CD4-positive, alpha-beta T cell treated with Interleukin-4 for 4 hours (primary cell): ENCODE measurements at places on chromosomes 13 and 19.

GRCh38 chr19:2331601-2332246, 3.2 kb downstream of the SPPL2B start:
- DNase-seq = no peak

DNA sequence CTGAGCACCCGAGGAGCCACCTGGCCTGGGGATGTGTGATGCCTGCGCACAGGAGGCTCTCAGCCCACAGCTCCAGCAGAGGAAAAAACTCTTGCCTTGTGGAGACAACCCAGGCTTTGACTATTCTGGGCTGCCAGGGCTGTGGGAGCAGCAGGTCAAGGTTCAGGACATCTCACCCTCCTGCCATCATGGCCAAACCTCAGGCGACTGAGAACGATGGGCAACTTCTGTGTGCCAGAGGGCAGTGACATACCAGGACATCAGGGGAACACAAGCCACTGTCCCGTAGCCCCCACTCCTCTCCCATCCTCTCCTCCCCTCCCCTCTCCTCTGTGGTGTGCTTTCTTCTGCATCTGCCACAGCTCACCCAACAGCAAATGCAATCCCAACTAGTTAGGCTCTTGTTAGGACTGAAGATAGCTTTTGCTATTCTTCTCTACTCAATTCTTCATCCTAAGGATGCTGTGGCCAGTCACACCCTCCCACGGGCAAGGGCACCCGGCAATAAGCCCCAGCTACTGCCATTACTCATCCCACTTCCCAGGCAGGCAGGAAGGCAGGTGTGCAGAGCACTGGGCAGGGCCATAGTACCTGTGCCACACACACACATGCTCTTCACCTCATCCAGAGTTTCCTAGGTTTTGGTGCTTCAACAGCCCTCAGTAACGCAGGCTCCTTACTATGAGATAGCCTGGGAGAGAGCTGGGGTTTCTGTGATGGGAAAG, 16.8 kb downstream of the ELL start:
- no peak for DNase-seq

DNA sequence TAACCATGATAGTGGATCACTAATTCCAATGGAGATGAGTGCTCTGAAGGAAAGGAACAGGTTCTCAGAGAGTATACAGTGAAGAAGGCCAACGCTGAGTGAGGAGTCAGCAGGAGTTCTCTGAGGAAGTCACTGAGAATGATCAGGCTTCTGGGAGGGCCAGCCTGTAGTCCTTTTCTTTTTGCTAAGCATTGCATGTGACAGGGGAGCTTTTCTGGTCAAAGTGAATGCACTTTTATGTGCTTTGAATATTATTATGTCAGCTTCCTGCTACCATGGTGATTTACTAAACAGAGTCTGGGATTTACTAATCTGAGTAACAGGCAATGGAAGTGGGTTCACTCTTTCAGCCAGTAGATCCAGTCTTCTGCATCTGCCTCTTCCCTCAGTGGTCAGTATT, 81.1 kb upstream of the SERP2 start:
- DNase-seq = no peak

DNA sequence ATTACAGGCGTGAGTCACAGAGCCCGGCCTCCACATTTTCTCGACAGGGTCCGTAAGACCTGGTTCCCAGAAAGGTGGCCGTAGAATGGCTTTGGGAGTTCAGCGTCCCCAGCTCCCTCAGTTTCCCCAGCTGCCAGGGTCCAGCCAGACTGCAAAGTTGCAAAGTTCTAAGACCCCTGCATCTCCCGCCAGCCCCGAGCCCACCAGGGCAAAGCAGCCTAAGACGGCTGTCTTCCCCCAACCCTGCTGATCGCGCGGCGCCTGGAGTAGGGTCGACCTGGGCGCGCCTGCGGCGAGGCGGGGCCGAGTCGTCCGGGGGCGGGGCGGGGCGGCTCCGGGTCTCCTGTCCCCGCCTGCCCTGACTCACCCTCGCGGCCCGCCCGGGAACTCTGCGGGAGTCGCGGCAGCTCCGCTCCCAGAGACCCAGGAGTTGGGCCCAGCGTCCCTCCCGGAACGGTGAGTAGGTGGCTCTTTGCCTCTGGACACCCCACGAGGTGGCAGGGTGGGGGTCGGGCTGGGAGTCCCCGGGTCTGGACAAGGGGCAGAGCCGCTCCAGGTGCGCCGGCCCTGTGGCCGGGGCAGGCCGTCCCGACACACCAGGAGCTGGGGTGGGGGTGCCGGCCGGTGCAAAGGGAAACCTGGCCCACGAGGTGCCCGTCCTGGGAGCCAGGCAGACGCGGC, at the start of gene LRRC8E:
LRRC8E (plus strand) TSS at position 366 of the 681 bp plus-strand sequence. CDS start 7,094 bp downstream, outside the sequence.
- DNase-seq = no peak

- DNase-seq = no peak
Measured at GRCh38 chr13:94210816-94211215, 268.7 kb downstream of the DCT start.

DNA sequence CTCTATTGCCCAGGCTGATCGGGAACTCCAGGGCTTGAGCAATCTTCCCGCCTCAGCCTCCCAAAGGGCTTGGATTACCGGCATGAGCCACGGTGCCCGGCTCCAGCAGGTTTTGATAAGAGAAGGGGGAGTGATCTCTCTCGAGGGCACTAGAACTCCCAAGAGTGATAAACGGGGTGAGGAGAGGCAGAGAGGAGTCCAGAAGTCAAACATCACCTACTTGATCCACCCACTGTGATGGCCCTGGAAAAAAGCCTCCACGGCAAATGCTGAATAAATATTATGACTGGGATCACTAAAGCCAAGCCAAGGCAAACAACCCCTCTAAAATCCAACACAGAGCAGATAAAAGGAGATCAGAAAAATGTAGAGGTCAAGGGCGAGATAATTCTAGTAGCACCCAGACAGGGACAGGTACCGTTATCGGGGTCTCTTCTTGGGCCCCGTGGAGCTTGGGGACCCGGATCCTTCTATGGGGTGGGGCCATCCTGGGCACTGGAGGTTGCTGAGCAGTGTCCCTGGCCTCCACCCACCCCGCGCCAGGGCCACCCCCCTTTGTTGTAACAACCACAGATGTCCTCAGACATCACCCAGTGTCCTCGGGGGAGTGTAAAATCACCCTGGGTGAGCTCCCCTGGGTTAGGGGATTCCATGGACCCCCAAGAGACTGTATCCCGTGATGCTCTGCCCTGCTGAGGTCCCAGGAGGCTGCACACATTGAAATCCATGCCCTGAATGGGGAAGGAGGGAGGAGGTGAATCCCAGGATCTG, 3.7 kb upstream of the CREB3L3 start:
- no peak for DNase-seq

DNA sequence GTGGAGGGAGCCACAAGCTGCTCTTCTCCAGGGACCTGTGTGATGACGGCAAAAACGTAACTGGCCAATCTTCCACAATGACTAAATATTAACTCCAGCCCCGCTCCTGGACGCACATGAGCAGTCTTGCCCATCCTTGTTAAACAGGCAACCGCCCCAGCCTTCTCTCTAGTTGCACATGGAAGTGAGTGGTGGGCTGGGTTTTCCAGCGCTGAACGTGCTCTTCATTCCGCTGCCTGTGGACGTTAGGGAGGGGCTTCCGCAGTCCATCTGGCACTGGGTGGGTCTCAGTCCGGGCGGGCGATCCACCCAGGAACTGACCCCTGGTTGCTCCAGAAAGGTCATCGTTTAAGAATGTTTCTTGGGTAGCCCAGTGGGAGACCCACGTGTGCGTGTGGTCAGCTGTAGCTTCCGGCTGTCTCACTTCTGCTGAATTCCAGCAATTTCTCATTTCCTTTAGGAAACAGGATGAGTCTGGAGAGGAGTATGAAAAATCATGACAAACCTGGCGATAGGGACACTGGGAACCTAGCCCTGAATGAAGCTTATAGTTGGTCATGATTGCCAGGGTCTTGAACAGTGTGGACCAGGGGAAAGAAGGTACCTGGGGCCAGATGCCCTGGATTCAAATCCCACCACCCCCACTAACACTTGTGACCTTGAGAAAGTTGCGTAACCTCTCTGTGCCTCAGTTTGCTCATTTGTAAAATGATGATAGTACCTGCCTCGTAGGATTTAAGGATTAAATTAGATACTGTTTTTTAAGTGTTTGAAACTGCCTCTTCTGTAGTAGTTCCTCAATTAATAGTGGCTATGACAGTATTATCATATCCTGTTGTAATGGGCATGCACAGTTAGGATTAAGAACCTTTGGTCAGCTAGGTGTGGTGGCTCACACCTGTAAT, 92.6 kb downstream of the SIPA1L3 start:
- no peak for DNase-seq

GRCh38 chr19:49106648-49107135, 7.5 kb upstream of the LIN7B start:
- DNase-seq = peak; percentile 45

DNA sequence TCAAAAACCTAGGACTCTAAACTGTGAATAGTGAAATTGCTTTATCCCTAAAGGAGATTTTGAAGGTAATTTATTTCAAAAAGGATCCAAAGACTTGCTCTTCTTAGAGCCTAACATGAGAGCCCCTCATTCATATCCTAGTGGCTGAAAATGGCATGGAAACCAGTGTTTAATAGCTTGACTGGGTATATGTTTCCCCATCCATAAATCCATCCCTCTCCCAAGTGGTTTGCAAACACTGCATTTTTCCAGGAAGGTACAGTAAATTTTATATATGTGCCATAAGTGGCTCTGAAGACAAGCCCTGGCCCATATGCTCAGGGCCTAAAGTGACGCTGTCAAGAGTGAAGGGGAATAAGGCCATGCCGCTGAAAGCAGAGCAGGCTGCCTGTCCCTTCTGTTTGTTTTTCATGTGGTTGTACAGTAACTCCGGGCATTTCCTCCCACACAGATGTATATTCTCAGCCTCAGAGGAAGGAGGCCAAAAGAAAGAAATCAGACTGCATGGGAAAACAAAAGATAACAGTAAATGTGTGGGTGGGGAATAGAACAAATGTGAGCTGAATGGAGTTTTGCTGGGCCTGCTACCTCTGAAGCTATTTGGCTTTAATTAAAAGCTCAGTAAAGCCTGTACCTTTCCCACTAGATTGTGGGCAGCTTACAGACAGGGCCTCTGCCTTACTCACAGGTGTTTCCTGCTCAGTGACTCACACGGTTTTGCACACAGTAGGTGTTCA, 181.9 kb downstream of the PCDH9 start:
- DNase-seq = no peak

- no peak for DNase-seq
Measured at GRCh38 chr19:35717665-35718344, at the start of gene KMT2B. TSS of gene KMT2B (plus strand) at chr19:35718003. CDS start at chr19:35718019, 16 bp downstream.

- DNase-seq = no peak
Measured at GRCh38 chr13:109862627-109863026, 76.2 kb upstream of the IRS2 start.

GRCh38 chr13:111917901-111918300, 149.0 kb upstream of the SOX1 start:
- no peak for DNase-seq

- no peak for DNase-seq
Measured at GRCh38 chr19:12163826-12164225, 930 bp downstream of the ZNF136 start.

DNA sequence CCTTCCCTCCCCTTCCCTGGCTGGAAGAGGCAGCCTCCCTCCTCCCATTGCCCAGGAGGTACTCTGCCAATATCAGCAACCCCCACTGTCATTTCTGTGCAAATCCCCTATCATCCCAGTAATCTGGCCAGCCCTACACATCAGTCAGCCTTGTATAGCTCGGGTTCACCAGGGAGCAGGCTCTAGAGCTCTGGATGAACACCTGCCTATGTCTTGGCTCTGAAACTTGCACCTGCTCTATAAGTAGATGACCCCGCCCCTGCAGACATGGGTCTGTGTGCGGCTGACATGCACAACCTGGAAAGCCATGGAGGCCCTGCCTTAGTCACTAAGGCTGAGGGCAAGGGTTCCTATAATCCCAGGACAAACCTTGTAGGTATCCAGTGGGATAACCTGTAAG, 1042.9 kb downstream of the UQCRFS1 start:
- no peak for DNase-seq

DNA sequence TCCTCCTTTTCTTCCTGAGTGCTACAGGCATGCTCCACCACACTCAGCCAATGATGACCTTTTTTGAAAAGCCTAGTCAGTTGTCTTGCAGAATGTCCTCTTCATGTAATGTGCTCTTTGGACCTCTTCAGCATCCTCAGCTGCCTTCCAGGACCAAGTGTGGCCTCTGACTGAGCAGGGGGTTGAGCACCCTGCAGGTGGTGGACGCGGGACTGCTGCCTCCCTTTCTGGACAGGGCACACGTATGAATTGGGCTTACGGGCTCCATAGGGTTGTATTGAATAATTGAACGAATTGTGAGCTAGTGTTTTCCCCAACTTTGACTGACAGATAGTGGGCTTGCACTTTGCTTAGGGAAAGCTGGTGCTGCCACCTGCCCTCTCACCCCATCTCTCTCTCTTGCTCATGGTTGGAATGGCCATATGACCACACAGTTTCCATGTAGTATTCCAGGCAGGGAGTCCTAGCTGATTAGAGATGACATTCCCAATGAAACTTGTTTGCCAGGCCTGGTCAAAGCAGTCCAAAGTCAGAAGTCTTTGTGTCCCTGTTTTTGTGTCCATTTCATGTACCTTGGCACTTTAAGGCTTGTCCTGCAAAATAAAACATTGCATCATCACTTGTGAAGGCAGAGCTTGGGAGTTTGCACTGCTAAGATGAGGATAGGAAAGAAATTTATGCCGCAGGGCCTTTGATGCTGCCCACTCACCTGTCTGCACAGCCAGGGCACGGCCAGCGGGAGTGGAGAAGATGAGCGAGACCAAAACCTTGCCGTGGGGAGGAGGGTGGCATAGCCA, 76.3 kb upstream of the NPAS1 start:
- no peak for DNase-seq

- DNase-seq = peak; percentile 20
Measured at GRCh38 chr13:25902891-25903341, 148.9 kb downstream of the SHISA2 start.

GRCh38 chr19:802498-803098, 5.3 kb downstream of the PTBP1 start:
- no peak for DNase-seq

DNA sequence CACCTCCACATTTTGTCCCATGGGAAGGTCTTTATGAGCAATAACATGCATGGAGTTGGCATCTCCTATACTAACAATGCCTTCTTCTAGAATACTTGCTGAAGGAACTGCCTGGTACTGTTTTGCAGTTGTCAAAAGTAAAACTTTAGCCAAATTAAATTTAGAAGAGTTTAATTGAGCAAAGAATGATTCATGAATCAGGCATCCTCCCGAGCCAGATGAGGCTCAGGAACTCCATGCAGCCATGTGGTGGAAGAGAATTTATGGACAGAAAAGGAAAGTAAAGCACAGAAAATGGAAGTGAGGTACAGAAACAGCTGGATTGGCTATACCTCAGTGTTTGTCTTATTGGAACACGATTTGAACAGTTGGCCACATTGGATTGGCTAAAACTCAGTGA, 1081.9 kb downstream of the SLITRK1 start:
- no peak for DNase-seq

GRCh38 chr19:49738268-49738667, 24.8 kb downstream of the TSKS start:
- no peak for DNase-seq

- DNase-seq = no peak
Measured at GRCh38 chr19:19078801-19079200, 15.0 kb downstream of the SLC25A42 start.

- no peak for DNase-seq
Measured at GRCh38 chr13:27967203-27967735, 1.8 kb downstream of the CDX2 start.

GRCh38 chr13:31010296-31010695, 77.8 kb downstream of the TEX26 start:
- no peak for DNase-seq
